ENCODE measurements at places on chromosomes 6 and 20.

- no peak for DNase-seq
These were observed 67.3 kb upstream of the NT5E start for GRCh38 chr6:85382541-85382940.

DNA sequence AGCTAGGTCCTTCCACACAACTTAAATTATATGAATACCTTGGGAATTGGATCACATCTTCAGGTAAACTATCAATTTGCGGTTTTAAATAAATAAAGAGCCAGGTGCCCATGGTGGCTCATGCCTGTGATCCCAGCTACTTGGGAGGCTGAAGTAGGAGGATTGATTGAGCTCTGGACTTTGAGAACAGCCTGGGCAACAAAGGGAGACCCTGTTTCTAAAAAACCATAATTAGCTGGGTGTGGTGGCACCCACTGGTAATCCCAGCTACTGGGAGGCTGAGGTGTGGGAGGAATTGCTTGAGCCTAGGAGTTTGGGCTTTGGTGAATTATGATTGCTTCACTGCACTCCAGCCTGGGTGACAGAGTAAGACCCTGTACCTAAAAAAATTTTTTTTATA is 3.4 kb downstream of the GMNN start:
- DNase-seq: no peak

DNA sequence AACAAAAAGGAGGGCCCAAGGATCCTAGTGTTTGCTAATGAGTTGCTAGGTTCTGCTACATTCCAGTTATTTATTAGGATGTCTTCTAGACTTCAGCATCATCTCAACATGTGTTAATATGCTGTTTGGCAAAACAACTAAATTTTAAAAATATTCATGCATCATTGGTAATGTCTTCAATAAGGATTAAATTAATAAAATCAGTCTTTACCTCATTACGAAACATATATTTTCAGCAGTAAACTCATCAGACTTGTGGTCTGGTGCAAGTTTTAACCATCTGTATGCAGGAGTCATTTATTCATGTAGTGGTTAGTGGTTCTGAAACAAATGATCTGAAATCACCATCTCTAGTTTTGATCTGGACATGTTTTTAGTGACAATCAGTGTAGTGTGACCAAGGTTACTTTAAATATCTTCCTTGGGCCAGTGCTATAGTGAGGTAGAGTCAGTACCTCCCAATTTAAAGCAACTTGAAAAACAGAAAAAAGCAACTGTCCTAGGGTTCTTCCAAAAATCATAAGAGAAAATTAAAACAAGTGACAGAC is 85.0 kb upstream of the KCNK16 start:
- DNase-seq: no peak

DNA sequence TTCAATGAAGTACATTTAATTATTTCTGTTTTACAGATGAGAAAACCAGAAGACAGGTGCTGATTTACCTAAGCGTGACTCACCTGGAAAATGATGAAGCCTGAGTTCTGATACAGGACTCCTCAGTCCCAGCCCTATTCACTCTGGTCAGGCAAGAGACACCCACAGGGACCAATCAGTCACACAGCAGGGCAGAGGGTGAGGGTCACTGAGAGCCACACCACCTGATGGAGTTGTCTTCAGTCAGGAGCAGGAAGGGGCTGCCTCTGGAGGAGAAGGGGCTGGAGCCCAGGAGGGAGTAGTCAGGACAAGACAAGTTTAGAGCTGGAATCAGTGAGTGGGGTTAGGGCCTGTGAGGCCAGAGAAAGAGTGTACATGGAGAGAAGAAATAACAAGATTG is 251.2 kb upstream of the MOCS1 start:
- no peak for DNase-seq

GRCh38 chr20:49100972-49101371 is 54.9 kb downstream of the CSE1L start:
- no peak for DNase-seq
